Right lung (tissue), 10 donors: ENCODE measurements at places on chromosomes 2 and 18. TPM values are rescaled to one million over a fixed set of nuclear protein-coding genes. Genes with fewer than 3 reads are reported as not detected.

GRCh38 chr2:164302786-164303185, 318.5 kb downstream of the GRB14 start:
- DNase-seq = no peak

DNA sequence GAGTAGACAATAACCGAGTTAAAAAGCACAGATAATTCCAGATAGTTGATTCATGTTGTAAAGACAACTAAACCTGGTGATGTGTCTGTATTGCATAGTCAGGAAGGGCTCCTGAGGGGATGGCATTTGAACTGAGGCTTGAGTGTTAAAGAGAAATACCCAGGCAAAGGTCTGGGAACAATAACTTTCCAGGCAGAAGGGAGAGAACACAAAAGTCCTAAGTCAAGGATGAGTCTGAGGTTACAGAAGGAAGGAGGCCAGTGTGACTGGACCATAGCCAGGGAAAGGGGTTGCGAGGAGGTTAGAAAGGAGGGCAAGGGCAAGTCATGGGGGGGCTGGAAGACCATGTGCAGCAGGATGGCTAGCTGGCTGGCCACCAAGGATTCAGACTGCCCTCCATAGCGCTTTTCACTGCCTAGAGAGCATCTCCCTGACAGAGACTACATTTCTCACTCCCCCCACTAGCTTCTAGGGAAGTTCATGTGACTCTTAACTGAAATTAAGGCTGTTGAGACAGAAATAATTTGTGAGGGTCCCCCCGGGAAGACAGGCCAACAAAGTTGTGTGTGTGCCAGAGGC, 135.5 kb upstream of the CREB1 start:
- DNase-seq = no peak

GRCh38 chr2:112201696-112202430, 53.0 kb downstream of the ZC3H8 start:
- no peak for DNase-seq

DNA sequence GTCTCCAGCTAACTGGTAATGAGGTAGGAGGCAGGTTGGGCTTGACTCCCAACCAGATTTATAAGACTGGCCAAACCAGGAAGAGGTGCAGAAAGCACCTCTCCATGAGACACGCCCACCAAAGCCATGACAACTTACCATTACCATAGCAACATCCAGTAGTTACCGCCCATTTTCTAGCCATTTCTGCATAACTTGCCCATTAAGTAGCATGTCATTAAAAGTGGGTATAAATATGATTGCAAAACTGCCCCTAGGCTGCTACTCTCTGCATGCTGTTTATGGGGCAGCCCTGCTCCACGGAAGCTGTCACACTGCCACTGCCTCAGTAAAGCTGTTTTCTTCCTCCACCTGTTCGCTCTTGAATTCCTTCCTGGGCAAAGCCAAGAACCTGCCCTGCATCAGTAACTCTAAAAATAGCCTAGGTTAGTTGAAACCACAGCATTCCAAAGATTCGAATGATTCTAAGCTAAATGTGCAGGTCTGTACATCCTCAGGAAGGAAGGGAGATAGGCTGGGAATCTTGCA, 131.9 kb downstream of the ATL2 start:
- DNase-seq = no peak

NEDD4L gene
- polyA plus RNA-seq = 62.8 TPM

DNA sequence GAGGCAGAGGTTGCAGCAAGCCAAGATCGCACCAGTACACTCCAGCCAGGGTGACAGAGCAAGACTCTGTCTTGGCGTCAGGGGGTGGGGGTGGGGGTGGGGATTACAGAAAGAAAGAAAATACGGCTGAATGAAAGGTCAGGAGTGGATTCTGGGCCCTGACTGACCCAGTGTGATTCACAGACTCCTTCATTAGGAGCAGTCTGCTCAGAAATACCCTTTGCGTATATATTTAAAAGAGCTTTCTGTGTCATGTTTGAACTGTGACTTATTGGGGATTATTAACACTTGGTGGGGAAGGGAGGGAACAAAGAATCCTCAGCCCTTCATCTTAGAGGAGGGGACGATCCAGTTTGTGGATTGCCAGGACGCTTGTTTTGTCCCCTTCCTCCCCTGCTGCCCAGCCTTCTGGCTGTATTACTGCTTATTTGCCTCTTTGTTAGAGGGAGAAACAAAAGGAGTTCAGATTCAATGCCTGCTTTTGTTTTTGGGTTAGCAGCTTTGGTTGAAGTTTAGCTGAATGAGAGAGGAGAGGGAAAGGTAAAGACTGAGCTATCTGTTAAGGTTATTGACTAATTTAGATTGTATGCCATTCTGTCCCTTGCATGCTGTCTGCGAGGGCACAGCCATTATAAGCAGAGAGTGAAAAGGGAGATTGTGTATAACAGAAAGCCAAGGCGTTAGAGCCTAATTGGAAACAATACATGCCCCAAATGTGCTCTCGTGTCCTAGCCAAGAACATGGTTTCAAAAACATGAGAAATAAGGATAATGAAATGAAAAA, 118.3 kb downstream of the FMNL2 start:
- DNase-seq = no peak

GRCh38 chr2:219016721-219017120, 23.5 kb upstream of the CRYBA2 start:
- no peak for DNase-seq

CYP1B1 gene
- 1.5 TPM for polyA plus RNA-seq

HMSD gene
- 1.1 TPM for polyA plus RNA-seq

DNA sequence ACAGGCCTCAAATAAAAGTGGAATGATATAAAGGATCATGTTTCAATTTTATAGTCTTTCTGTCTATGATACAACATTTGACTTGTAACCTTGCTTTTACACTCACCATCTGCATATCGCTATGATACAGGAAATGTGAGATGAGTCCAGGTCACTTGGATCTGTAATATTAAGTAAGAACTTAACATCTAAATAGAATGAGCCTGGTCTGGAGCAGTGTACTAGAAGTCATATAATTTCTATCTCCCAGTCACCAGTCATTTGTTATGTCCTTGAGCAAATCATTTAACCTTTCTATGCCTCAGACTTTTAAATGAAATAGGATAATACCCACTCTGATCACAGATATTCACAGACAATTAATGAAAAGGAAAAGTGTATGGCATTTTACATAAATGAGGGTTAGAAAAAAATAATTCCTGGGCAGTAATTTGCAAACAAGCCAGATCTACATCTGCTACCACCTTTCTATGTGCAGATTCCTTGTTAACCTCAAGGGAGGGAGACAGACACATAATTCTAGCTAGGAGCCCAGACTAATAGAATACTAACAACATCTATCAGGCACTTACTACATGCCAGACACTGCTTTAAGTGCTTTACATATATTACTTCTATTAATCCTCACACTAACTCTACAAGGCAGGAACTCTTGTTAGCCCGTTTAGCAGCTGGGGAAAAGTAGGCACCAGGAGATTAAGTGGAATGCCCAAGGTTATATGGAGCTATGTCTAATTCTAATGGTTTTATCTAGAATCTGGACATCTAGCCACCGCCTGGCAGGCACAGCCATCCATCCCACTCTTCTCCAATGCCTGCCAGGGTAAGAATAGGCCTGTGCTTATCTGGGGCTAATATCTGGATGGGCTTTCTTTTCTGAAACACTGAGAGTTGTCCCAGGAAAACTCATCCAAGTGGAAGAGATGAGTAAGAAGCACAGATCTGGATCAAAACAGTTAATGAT, 313.6 kb upstream of the CDH20 start:
- no peak for DNase-seq

C2orf80 gene
- polyA plus RNA-seq = not detected
